T-helper 2 cell (primary cell): ENCODE measurements at places on chromosomes 11 and 22.

GRCh38 chr11:69888483-69889181, 69.4 kb upstream of the FGF3 start:
- peak; percentile 52 for DNase-seq

DNA sequence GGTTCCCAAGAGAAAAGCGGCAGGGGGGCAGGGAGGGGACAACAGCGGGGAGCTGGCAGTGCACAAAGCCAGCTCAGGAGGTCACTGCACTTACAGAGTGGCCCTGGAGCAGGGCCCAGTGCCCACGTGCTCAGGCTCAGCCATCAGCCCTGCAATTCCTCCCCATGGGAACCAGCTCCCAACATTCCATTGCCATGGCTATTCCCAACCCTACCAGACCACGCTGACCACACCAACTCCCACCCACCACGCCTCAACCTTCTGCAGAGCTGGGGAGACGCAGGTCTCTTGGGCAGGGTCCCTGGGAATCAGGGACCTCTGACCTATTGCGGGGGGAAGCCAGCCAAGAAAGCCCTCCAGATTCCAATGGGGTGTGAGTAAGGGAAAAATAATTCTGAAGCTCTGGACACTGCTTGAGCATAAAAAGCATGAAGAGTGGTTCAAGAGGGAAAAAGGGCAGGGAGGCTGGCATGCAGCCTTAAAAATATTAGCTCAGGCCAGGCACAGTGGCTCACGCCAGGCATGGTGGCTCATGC, 38.3 kb upstream of the TFIP11 start:
- no peak for DNase-seq

DNA sequence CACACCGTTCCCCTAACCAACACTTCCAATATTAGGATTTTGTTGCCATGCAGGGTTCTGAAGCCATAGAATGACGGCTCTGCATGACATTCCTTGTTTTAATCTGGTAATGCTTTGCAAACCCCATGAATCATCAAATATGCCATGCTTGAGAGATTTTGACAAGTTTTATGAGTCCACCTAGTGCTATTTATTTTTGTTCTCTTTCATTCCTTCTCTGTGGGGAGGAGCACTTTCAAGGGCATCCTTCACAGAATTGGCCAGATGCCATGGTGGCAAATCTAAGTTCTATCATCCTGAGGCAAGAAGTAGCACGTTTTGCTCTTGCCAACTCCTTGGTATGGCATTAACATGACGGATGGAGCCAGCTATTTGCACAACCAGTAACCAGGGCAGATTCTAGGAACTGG, 268.4 kb downstream of the FAM76B start:
- DNase-seq, result no peak

DNA sequence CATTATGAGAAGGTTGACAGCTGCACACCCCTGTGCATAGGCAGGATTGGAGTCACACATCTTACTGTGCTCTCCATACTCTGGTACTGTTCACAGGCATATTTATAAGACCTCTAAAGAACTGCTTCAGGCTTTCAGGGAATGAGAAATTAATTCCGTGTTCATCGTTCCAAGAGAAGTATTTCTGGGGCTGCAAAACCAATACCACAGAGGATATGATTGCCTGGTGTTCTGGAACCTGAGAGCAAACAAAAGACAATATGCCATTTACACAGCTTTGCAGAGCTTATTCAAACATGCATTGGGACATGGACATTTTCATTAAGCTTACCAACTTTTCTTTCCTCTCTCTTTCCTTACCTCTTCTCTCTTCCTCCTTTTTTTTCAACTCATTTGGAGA, 388.7 kb downstream of the NTM start:
- no peak for DNase-seq

DNA sequence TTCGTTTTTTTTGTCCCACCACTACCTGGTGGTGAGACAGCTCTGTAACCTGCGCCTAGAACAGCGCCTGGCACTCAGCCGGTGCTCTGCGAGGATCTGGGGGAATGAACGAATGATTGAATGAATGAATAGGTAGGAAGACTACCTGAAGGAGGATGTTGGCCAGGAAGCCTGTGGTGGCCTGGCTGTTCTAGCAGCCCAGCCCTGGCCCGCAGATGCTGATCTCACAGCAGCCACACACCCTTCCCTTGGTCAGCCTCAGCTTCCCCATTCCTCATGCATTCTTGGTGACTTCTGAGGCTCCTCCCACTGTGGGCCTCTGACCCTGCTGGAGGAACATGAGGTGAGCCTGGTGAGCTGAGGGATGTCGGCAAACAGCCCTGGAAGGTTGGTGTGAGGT, 3.7 kb downstream of the TRPM5 start:
- no peak for DNase-seq

DNA sequence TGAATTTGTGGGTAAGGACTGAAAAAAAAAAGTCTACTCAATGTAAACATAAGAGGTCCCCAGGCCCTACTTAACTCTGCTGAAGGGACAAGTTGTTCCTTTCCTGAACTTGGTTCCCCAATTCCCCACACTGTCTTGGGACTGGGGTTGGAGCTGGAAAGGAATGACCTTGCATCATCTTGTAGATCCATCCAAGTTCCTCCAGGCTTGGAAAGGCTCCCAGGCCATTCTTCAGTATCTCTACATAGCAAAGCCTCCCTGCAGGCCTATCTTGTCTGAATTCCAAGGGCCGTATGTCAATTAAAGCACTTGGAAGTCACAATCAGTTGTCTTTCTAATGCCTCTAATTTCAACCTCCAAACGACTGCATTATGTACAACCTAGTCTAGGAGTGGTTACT, 361.2 kb downstream of the TMEM135 start:
- no peak for DNase-seq

- no peak for DNase-seq
These were observed 1060.5 kb downstream of the DLG2 start for GRCh38 chr11:84566671-84567070.

DNA sequence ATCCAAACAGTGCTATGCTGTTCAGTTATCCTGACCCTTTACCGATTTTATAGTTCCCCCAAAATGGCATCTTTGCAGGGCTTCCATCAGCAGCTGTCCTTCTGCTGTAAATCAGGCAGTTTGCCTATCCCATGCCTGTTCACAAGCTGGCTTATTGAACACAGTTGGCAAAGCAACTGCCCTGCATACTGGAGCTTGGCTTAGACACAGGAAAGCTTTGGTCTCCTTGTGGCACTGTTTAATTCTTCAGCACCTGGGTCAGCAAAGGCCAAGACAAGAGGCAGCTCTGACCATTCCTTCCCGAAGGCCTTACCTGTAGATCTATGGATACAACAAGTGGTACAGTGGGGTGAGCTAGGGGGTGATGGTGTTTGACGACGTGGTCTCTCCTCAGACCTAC, 32.2 kb downstream of the TSPAN18 start:
- DNase-seq, result no peak

GRCh38 chr11:126246636-126247035, 22.1 kb downstream of the SRPRA start:
- DNase-seq, result no peak

GRCh38 chr22:40628354-40629042, 8.0 kb downstream of the MRTFA start:
- DNase-seq, result no peak

GRCh38 chr11:46555267-46556054, 38.4 kb downstream of the AMBRA1 start:
- DNase-seq, result no peak

DNA sequence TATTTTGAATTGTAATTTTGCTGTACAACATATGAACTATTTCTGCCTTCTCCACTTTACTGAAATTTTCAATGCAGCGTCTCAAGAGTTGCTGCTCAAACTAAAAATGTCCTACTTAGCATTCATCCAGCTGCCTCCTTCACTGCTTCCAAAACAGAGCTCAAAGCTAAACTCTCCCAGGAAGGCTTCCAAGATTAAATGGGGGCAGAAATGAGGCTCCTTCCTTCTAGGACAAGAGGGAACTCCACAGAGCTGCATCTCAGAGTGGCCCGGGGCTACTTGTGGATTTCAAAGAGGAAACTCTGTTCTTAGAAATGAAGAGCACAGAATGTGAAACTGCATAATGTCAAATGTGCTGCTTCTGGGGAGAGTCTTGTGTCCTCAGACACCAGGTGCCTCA, 295.9 kb upstream of the NCAM1 start:
- no peak for DNase-seq
